ENCODE measurements at places on chromosomes 5 and 9.

DNA sequence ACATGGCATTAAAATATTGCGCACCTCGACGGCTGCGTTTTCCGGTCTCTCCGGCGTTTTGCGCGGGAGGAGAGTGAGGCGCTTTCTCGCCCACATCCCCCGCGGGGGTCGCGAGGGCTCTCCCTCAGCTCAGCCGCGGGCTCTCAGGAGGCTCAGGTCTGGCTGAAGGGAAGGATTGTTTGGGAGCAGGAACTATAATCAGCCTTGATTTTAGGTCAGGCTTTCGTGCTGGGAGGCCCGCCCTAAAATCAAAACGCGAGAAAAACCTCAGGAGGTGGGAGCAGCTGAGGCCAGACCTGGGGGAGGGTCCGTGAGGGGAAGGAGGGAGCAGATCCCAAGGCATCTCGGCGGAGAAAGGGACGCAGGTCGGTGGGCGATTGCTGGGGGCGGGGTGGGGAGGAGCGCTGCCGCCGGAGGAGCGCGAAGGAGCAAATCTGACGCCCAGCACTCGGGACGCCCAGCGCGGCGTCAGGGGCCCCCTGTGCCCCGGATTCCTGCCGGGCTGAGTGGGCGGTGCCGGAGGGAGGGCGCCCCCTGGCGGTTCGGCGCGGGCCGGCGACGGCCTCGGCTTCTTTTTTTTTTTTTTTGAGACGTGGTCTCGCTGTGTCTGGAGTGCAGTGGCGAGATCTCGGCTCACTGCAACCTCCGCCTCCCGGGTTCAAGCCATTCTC, 18.7 kb upstream of the RNF130 start:
- no peak for DNase-seq

DNA sequence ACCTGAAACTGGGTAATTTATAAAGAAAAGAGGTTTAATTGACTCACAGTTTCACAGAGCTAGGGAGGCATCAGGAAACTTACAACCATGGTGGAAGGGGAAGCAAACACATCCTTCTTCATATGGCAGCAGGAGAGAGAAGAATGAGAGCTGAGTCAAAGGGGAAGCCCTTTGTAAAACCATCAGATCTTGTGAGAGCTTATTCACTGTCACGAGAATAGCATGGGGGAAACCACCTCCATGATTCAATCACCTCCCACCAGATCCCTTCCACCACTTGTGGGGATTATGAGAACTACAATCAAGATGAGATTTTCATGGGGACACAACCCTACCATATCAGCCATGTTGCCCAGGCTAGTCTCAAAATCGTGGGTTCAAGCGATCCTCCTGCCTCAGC, 143.4 kb downstream of the FGF18 start:
- DNase-seq: no peak

DNA sequence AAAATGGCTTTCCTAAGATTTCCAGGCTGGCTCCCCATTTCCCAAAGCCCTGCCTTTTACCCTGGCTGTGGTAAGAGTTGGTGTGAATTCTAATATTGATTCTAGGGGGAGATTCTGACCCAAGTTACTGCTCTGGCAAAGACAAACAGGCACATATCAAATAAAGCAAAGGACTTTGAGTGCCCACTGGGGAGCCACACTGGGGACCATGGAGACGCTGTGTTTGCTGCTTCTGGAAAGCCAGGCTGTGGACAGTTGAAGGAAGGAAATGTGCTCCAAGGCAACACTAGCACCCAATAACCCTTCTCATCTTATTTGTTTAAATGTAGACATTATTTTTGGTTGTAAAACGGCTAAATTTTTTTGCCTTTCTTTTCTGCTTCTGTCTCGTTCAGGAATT, 78.7 kb downstream of the SNCAIP start:
- DNase-seq: no peak

- no peak for DNase-seq
Observed at GRCh38 chr9:134939080-134939733, 21.5 kb upstream of the FCN1 start.

- DNase-seq: peak; percentile 99
Observed at GRCh38 chr9:132647355-132647754, 22.4 kb downstream of the DDX31 start.

DNA sequence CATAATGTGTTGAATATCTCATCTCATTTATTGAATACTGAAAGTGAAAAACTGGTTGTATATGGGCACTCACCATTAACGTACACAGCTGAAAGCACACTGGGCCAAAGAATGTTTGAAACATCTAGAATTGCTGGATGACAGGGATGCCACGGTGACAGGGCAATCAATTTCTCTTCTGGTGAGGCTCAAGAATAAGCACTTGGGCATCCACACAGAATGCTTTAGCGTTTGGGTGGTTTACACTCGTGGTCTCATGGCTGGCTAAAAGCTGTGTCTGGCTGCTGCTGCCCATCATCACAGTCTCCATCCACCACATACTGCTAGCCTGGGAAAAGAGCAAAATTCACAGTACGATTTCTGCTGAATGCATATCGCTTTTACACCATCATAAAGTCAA, 30.7 kb upstream of the IL31RA start:
- no peak for DNase-seq

GRCh38 chr5:54491326-54491725, 26.2 kb upstream of the SNX18 start:
- DNase-seq: no peak

- DNase-seq: no peak
Observed at GRCh38 chr5:18024542-18024941, 390.3 kb downstream of the TAF11L14 start.

DNA sequence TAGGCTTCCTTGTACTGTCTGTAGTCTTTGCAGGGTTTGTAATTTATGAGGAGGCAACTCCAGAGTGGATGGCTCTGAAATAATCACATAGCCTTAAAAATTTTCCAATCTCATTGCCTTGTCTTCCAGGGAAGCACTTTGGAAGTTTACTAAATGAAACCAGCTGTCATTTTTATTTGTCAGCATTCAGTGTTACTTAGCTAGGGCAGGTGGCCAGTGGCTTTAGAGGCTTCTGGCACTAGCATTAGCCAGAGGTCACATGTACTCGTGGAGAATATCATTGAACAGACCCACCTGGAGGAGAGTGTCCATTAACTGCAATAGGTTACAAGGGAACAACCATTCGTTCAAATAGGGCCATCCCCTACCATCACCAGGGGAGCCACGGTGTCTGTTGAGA, 160.3 kb upstream of the SLC28A3 start:
- DNase-seq: no peak

- DNase-seq: no peak
Observed at GRCh38 chr9:10230512-10230911, 382.3 kb downstream of the PTPRD start.

GRCh38 chr5:180046656-180047055, 24.9 kb downstream of the RNF130 start:
- no peak for DNase-seq

- peak; percentile 81 for DNase-seq
Observed at GRCh38 chr5:96079075-96079474, 117.4 kb upstream of the ELL2 start.
